CD4-positive, alpha-beta memory T cell (primary cell): ENCODE measurements at places on chromosomes 13 and 19.

GRCh38 chr19:44021221-44021620 is 4.0 kb upstream of the ZNF222 start:
- DNase-seq: no peak

DNA sequence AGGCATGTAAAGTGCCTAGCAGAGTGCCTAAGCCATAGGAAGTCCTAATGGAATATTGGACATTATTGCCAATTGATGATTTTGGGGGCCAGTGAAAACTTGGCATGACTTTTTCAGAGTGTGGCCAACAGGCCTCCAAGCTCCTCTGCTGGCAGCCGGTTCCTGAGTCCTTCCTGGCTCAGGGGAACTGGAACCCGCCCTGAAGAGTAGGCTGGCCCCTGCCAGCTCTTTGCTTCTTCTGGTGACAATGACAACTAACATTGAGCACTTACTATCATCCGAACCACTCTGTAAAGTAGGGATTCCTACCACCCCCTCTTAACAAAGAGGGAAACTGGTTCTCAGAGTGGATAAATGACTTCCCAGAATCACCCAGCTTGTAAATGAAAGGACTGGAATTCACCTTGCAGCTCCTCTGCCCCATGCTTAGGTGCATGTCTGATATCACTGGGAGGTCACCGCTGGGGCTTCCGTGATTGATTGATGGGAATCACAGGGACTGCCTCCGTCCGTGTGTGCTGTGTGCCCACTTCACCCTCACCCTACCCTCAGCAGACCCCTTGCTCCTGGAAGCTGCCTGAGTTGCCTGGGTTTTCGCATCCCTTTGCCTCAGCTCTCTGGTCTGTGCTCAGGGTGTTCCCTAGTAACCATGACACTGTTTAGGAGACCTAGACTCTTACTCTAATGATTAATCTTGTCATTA is 50.6 kb downstream of the TNFRSF19 start:
- DNase-seq: no peak

DNA sequence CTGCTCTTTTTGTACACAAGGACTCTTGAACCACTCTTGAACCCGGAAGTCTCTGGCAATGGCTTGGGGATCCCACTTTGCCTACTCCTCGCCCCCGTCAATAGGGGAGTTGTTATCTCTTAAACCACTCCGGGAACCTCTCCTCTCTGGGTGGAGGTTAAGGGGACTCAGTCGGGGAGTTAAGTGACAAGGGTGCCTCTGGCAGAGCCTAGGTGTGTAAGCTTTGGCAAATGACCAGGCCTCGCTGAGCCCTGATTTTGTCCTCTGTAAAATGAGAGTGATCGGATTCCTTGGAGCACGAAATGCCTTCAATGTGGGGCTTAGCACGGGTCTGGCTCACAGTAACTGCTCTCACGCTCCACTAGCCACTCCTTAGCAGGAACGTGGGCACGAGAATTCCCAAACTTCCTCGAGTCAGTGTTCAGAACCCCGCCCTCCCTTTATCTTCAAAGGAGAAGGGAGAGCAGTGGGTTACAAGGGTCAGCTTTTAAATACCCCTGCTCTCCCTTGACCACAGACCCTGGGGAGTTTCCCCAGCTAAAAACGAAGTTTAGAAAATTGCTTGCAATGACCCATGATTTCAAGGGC is 193.3 kb downstream of the KATNAL1 start:
- no peak for DNase-seq

- DNase-seq: no peak
Observed at GRCh38 chr19:46426035-46426505, 2.7 kb downstream of the PNMA8C start.

DNA sequence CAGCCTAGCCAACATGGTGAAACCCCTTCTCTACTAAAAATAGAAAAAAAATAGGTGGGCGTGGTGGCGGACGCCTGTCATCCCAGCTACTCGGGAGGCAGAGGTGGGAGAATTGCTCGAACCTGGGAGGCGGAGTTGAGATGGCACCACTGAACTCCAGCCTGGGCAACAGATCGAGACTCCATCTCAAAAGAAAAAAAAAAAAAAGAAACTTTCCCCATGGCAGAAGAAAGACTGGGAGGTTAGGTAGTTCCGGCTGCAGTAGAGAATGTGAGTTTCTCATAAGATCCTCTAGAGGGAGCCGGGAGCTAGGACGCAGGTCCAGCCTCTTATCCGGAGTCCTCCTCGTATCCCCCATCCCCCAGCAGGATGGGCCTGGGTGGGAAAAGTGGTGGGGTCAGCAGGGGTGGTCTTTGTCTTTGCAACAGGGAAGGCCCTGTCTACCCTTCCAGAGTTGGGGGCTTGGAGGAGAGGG is 13.2 kb upstream of the CREB3L3 start:
- DNase-seq: peak; percentile 18

- no peak for DNase-seq
Observed at GRCh38 chr19:34082289-34083077, 89.8 kb upstream of the LSM14A start.

DNA sequence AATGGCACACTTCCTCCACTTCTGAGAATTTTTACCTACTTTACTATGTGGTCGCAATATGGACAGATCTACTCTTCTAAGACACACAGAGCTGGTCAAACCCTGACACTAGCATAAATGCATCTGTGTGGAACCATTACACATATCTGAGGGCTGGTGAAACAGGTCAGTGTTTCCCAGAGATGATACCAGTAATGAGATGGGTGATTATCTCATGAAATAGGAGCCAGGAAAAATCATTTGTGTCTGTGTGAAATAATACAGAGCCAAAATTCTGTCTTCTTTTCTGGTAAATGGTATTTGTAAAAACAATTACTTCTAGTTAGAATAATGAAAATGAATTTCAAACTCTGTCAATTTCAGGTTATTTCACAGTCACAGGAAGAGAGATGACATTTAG is 71.6 kb upstream of the FARP1 start:
- DNase-seq: no peak
